ENCODE measurements at places on chromosomes 5 and 9.

- no peak for DNase-seq
These were observed 232.1 kb downstream of the ARHGEF28 start for GRCh38 chr5:73858054-73858453.

DNA sequence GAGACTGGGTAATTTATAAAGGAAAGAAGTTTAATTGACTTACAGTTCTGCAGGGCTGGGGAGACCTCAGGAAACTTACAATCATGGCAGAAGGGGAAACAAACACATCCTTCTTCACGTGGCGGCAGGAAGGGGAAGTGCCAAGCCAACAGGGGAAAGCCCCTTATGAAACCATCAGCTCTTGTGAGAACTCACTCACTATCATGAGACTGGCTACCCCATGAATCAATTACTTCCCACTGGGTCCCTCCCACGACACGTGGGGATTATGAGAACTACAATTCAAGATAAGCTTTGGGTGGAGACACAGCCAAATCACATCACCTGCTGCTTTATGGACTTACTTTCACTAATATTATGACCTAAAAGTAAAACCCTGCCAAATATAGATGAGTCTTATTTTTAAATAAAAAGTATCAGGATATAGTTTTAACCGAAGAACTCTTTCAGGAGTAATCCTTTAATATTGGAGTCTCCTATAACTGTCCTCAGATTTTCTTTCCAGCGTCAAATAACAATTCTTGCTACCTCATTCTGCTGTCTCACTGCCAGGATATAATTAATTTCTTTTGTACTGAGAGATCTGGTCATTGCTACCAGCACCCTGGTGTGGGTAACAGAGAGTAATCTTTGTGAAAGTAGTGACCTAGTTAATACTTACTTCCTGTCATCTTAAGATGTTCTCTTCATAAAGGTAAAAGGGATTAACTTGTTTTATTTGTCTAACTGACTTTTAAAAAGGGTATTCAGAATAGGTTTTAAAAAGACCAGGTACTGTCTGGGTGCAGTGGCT, 68.6 kb downstream of the NLN start:
- DNase-seq = no peak

DNA sequence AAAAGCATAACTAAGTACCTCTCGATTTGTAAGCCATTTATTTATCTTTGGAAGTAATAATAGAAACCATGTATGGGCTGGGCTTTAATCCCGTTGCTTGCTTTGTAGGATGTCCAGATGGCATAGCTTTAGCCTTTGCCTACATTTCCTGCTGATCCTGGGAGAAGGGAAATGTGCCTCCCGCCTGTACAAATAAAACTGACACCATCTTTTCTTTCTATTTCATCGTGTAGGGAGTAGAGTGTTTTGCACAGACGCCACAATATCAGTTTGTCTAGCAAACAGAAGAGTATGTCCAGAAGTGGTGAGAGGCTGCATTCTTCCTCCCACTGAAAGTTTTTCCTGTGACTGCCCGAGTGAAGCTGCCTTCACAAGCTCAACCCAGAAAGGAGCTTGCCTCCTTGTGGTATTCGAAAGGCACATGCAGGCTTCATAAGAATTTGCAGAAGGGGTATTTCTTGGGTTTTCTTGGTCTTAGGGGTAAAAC, 24.7 kb upstream of the TJP2 start:
- no peak for DNase-seq

GRCh38 chr5:56534102-56534829, 281.1 kb upstream of the MAP3K1 start:
- no peak for DNase-seq

DNA sequence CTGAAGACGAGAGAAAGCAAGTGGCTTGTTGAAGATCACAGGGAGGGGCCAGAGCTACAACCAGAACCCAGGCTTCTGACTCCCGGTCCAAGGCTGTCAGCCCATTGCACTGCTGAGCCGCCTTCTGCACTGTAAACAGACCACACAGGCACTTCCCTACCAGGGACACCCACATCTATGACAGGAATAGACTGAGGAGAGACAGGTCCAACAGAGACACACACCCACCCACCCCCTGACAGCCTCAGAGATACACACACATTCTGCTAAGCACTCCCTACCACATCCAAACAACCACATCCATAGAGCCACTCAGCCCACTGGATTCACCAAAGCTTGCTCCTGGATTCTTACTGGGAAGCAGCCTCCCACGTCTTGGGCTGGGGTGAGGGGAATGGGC, 23.0 kb upstream of the MYORG start:
- DNase-seq = no peak

DNA sequence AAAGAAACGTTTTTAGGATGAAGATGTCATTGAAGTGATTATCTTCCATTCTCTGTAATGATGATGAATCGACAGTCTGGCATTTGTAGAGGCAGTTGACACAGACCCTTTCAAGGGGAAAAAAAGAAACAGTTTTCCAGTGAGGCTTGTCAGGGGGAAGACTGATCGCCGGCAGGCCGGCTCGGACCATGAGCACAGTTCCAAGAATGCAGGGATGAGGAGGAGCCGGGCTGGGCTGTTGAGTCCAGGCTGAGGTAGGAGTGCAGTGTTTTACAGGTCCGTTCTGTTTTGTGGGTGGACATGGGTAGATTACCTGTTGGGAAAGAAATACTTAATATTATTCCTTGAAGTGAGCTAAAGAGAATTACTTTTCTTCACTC, 194.6 kb downstream of the AOPEP start:
- DNase-seq = no peak

DNA sequence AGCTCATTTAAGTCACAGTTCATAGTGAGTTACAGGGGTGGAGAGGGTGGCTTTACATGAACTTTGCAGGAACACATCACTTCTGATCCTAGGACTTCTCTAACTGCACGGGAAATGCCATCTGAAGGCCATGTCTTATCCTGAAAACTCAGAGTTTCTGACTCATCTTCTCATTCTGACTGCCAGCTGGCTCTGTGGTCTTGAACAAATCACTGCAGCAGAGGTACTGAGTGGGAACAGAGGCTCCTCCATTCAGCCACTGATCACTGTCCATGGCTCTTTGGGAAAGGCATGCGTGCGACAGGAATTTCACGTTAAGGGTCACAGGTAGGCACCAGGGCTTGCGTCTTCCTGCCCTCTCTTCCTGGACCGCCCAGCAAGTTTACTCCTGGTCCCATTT, 114.6 kb upstream of the LRRTM2 start:
- no peak for DNase-seq

GRCh38 chr5:33933723-33934169, 2.4 kb upstream of the RXFP3 start:
- no peak for DNase-seq

DNA sequence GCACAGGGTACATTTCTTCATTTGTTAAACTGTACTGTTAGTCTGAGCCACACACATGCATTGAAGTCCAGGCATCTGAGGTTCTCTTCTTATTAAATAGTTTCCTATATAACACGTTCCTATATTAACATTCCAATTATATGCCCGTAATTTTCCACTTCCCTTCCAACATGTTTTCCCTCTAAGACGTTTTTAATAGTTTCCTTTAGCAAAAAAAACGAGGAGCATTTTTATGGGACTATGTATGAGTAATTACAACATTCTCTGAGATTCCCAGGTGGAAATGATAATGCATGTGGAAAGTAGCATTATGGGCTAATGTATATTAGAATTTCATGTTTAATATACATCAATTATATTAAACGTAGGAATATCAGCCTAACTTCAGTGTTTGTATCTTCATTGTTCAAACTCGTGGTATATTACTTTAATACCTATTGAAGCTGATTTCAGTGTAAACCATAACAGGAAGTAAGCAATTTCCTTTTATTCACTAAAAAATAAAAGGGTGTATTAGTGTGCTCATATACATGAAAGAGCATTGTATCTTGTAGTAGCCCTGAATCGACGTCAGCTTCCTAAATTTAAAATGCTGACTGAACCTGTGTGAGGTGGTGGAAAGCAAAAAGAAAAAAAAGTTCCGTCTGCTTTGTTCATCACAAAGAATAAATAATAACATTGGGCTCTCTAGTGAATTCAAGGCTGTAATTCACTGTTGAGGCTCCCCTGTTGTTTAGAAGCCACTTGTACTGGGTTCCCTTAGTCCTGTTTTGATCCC, 11.3 kb downstream of the SMARCA2 start:
- DNase-seq = no peak

DNA sequence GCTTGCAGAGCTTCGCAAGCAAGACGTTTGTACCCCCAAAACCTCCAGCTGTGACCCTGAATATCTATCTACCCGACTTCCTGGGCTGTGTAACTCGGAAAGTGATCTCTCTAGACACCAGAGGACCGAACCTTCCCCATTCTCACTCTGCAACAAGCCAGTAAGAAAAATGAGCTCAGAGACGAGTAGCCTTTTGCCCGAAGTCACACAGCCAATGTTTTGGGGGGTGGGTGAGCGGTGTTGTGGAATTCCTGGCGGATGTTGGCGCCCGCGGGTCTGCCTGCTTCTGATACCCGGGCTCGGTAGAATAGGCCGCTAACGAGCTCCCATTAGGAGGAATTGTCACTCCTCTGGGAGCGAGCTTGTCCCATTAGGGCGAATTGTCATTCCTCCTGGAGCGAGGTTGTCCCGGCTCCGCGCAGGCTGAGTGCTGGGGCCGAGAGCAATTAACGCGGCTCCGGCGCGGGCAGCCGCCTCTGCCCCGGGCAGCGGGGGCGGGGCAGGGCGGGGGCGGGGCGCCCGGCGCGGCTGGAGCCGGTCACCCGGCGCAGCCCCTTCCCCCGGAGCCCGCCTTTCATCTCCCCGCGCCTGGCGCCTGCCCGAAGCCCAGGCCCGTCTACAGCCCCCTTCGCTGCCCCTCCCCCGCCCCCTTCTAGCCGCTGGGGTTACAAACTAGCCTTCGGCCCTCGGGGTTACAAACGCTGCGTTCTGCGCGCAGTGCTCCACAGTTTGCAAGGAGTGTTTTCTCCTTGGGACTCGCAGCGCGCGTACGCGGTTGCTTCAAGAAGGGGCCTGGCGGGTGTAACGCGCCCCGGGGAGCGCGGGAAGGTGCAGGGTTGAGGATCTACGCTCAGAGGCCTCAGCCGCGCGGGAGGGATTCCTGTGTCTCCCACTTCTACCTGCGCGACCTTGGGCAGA, 3.5 kb upstream of the MSX2 start:
- no peak for DNase-seq

Data from activated naive CD4-positive, alpha-beta T cell (primary cell).